ENCODE measurements at places on chromosomes 7 and 10.
A peak's percentile ranks its signal among the peaks of the same experiment; 100 is the strongest.

- DNase-seq = no peak
Measured at GRCh38 chr7:113256883-113257531, 138.7 kb upstream of the SMIM30 start.

- DNase-seq = no peak
Measured at GRCh38 chr10:43940898-43941837, 292.5 kb upstream of the ZNF32 start.

GRCh38 chr10:3046981-3047547, 20.3 kb upstream of the PFKP start:
- no peak for DNase-seq

DNA sequence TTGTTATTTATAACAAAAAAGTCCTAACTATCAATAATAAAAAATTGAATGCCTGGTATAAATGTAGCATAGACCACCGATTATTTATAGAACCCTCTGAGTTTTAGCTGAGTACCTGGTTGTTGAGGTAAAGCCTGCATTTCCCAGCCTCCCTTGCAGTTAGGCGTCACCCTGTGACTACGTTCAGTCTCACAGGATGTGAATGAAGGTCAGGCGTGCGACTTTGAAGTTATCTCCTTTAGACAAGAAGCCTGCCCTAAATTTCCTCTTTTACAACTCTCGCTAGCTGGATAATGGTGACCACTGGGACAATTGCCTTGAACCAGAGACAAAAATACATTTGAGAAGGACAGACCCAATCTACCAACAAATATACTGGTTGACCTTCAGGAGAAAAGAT, 67.5 kb upstream of the TES start:
- no peak for DNase-seq

DNA sequence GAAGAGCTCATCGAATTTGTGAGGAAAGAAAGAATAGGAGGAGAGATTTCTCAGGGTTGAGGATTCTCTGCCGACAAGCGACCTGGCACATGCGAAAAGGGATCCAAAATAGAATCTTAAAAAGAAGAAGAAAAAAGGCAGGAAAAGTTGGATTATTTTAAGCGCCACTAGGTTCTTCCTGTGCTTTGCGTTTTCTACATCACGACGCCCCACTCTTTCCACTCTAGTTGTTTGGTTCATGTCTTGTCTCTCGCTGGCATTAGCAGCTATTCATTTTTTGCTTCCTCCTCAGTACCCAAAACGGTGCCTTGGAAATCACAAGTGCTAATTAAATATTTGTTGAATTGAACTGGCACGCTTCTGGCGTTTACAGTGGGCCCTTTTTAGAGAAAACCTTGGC, 674 bp upstream of the FRA10AC1 start:
- no peak for DNase-seq

DNA sequence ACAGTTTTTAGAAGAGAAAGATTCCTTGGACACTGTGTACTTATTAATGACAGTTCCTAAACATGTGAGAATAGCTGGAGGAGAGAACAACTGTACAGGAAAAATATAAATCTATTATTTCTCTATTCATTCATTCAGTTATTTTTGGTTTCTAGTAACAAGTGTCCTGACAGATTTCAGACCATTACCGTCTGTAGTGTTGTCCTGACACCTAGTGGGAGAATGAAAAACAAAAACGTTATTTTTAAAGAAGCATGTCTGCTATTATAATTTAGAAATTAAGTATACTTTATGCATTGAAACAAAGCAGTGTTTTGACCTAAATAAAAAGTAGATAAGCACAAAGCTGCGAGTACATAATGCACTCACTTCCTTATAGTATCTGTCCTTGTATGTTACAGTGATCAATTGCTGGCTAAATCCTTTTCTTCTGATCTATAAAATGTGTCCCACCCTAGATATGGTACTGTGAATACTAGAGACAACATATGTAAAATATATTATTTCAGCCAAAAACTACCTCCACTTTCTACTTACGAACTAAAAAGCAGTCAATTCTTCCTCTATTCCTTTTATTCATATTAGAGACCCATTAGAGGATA, 575.6 kb downstream of the ARL4A start:
- DNase-seq = peak; percentile 5

GRCh38 chr7:70153933-70154332, 555.7 kb downstream of the AUTS2 start:
- no peak for DNase-seq

DNA sequence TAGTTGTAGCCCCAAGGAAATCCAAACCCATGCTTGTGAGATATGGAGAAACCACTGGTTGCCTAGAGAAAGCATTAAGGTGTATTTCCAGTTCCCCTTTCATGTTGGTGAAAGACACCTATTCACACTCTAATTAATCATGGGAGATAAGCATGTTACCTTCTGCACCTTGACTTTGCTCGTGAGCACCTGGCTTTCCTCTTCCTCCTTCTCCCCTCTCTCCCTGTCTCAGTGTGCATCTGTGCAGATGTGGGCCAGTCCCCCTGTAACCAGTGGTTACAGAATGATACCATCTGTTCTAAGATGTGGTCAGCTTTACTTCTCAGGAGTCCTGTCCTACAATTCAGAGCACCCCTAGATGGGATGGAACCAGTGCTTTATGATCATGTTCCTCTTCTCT, 160.6 kb downstream of the LCOR start:
- DNase-seq = no peak

- DNase-seq = no peak
Measured at GRCh38 chr10:78395162-78395561, 361.5 kb downstream of the RPS24 start.

All from H54 (cell line).